ENCODE measurements at places on chromosomes 16 and 17. TPM values are rescaled to one million over a fixed set of nuclear protein-coding genes. Genes with fewer than 3 reads are reported as not detected.

- no peak for DNase-seq
- peaks cover 4% of the 10 kb centered on the region for H3K36me3 ChIP-seq
- H3K4me3 ChIP-seq, result no peak within 1 kb of the TSS
- no peaks in the 10 kb centered on the region for H3K27me3 ChIP-seq
Measured at GRCh38 chr16:28596840-28597691, at the start of gene SULT1A2. Gene SULT1A2 (minus strand): TSS chr16:28597050. CDS start chr16:28595930, 1,120 bp downstream.

GRCh38 chr16:4011225-4011939, 104.9 kb downstream of the ADCY9 start:
- DNase-seq, result no peak
- no peaks in the 10 kb centered on the region for H3K36me3 ChIP-seq
- H3K27me3 ChIP-seq, result no peaks in the 10 kb centered on the region

GRCh38 chr16:1146409-1146808, 6.5 kb upstream of the CACNA1H start:
- H3K4me3 ChIP-seq, result no peak overlapping the region
- DNase-seq, result no peak
- no peak overlapping the region for H3K27ac ChIP-seq
- H3K36me3 ChIP-seq, result no peaks in the 10 kb centered on the region
- H3K4me1 ChIP-seq, result no peaks in the 10 kb centered on the region
- H3K27me3 ChIP-seq, result peaks cover 72% of the 10 kb centered on the region

- H3K4me1 ChIP-seq, result peaks cover 9% of the 10 kb centered on the region
- H3K4me3 ChIP-seq, result peak within 1 kb of the TSS; percentile 61
- H3K36me3 ChIP-seq, result no peaks in the 10 kb centered on the region
Measured at GRCh38 chr17:78214016-78214705, at the start of gene BIRC5. Gene BIRC5 (plus strand): TSS chr17:78214253. CDS start chr17:78214317, 64 bp downstream.

- no peak overlapping the region for H3K4me3 ChIP-seq
- no peak overlapping the region for H3K27ac ChIP-seq
- no peak for DNase-seq
- H3K4me1 ChIP-seq, result no peaks in the 10 kb centered on the region
- no peaks in the 10 kb centered on the region for H3K27me3 ChIP-seq
- H3K36me3 ChIP-seq, result peaks cover 81% of the 10 kb centered on the region
Measured at GRCh38 chr16:23527961-23528643, 17.8 kb upstream of the GGA2 start.

DNA sequence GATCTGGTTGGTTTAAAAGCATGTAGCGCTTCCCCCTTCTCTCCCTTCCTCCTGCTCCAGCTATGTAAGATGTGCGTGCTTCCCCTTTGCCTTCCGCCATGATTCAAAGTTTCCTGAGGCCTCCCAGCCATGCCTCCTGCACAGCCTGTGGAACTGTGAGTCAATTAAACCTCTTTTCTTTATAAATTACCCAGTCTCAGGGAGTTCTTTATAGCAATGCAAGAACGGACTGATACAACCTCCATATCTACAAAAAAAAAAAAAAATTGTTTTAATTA, 16.6 kb upstream of the PDXDC1 start:
- H3K27me3 ChIP-seq, result no peaks in the 10 kb centered on the region
- H3K4me1 ChIP-seq, result peaks cover 4% of the 10 kb centered on the region
- DNase-seq, result no peak
- H3K27ac ChIP-seq, result no peak overlapping the region
- H3K4me3 ChIP-seq, result no peak overlapping the region
- no peaks in the 10 kb centered on the region for H3K36me3 ChIP-seq

DNA sequence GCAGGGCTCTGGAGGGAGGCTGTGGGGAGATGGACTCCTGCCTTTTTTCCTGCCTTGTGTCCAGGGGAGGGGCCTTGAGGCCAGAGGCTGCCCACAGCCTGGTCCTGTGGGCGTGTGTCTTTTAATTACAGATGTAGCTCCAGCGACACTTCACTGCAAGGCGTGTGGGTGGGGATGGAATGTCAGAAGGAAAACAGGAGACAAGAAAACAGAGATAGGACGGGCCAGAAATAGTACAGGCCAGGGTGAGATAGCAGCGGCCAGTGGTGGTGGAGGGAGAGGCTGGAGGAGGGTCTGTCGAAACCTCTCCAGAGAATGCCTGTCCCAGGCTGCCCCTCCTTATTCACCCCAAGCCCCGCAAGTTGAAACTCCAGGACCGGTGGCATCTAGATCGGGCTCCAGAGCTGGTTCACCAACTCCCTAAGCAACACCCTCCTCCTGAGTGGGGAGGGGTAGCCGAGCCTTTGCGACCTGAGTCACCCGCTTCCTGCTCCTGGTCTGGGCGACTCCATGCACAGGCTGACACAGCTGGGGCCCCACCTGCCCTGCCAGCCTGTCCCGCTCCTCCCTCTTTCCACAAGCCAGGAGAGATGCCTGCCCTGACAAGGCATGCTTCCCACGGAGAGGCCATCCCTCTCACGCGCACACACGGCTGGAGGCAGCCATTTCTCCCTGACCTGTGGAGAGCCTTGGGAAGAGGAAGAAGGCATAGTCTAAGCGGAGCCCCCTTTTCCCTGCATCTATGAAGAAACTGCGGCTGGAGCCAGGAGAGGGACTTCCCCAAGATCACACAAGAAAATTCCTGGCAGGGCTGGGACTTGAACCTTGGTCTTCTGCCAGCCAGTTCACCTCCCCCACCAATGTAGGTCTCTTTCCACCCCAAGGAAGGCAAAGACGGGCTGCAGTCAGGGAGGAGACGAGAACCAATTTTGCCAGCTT, 6.6 kb upstream of the JUP start:
- peak overlapping the region; percentile 94 for H3K27ac ChIP-seq
- peaks cover 67% of the 10 kb centered on the region for H3K4me1 ChIP-seq
- peak overlapping the region; percentile 31 for H3K4me3 ChIP-seq
- no peaks in the 10 kb centered on the region for H3K27me3 ChIP-seq
- no peaks in the 10 kb centered on the region for H3K36me3 ChIP-seq
- DNase-seq, result no peak

DNA sequence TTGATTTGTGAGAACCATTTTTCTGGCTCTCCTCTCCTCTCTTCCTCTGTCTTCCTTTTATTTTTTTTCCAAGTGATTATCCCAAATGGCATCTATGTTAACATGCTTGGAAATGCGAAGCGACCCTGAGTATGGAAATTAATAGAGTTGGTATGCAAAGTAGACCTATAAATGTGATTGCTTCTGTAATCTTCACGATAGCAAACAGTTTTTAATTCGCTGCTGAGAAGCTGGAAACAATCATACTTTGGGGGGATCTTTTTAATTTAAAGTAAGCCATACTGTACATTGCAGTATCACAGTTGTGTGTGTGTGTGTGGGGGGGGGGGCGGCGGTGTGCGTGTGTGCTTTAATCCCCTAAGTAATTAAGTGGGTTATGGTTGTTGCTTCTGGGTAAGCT, 233.3 kb downstream of the CDH13 start:
- no peaks in the 10 kb centered on the region for H3K36me3 ChIP-seq
- H3K27me3 ChIP-seq, result no peaks in the 10 kb centered on the region
- no peak for DNase-seq
- H3K27ac ChIP-seq, result no peak overlapping the region
- no peaks in the 10 kb centered on the region for H3K4me1 ChIP-seq

- peaks cover 32% of the 10 kb centered on the region for H3K4me1 ChIP-seq
- no peaks in the 10 kb centered on the region for H3K36me3 ChIP-seq
- no peak for DNase-seq
- H3K27ac ChIP-seq, result no peak overlapping the region
Measured at GRCh38 chr17:39063681-39064069, 87.8 kb downstream of the PLXDC1 start.

DNA sequence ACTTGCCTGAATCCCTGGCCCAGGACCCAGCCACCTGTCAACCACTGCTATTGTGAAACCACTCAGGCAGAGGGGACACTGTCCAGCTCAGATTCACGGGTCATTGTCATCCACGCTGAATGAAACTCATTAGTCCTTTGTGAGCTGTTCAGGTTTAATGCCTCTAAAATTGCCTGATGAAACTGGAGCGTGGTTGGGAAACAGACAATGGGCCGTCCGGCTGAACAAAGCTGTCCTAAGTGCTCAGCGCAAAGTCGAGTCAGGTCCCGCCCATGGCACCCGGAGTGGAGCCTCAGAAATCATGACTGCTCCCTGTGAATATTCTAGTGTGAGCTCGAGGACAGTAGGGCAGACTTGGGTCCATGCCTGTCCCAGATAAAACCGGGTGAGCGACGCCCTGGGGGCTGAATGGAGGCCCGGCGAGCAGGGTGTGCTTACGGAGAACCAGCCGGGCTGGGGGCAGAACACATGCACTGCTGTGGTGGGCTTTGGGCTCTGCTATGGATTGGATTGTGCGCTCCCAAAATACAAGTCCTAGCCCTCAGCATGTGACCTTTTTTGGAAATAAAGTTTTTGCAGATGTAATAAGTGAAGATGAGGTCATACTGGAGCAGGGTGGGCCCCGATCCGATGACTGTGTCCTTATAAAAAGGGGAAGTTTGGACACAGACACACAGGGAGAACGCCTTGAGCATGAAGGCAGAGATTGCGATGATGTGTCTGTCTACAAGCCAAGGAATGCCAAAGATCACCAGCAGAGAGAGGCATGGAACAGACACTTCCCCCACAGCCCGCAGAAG, 12.9 kb upstream of the CMIP start:
- H3K4me1 ChIP-seq, result peaks cover 6% of the 10 kb centered on the region
- H3K36me3 ChIP-seq, result no peaks in the 10 kb centered on the region
- DNase-seq, result no peak
- H3K27me3 ChIP-seq, result no peaks in the 10 kb centered on the region

SDR42E1 gene
- 21.5 TPM for total RNA-seq

SENP3 gene
- 50.5 TPM for total RNA-seq

- DNase-seq, result no peak
- peaks cover 57% of the 10 kb centered on the region for H3K4me1 ChIP-seq
- H3K27me3 ChIP-seq, result no peaks in the 10 kb centered on the region
- peaks cover 10% of the 10 kb centered on the region for H3K36me3 ChIP-seq
- no peak overlapping the region for H3K4me3 ChIP-seq
Measured at GRCh38 chr16:84740596-84741116, 40.9 kb downstream of the USP10 start.

GRCh38 chr16:49468611-49469310, 95.2 kb downstream of the C16orf78 start:
- no peak overlapping the region for H3K4me3 ChIP-seq
- peaks cover 15% of the 10 kb centered on the region for H3K27me3 ChIP-seq
- no peaks in the 10 kb centered on the region for H3K4me1 ChIP-seq
- H3K36me3 ChIP-seq, result no peaks in the 10 kb centered on the region

DNA sequence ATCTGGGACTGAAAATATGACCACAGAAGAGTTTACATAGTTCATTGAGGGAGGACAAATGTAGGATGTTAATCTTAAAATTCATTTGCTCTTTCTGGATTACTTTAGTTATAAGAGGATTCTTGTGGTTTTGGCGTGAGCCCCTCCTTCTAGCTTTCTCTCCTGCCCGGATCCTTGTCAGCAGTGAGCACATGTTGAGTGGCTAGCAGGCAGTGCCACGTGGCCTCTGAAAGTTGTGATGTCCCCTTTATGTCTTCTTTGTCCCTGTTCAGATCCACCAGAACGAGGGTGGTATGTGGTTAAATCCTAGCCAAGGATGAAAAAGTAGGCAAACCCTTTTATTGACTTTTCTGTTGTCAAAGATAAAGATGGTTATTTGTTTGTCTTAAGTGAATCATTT, 83.8 kb downstream of the GNAO1 start:
- no peak overlapping the region for H3K4me3 ChIP-seq
- no peaks in the 10 kb centered on the region for H3K4me1 ChIP-seq
- H3K27me3 ChIP-seq, result no peaks in the 10 kb centered on the region

DNA sequence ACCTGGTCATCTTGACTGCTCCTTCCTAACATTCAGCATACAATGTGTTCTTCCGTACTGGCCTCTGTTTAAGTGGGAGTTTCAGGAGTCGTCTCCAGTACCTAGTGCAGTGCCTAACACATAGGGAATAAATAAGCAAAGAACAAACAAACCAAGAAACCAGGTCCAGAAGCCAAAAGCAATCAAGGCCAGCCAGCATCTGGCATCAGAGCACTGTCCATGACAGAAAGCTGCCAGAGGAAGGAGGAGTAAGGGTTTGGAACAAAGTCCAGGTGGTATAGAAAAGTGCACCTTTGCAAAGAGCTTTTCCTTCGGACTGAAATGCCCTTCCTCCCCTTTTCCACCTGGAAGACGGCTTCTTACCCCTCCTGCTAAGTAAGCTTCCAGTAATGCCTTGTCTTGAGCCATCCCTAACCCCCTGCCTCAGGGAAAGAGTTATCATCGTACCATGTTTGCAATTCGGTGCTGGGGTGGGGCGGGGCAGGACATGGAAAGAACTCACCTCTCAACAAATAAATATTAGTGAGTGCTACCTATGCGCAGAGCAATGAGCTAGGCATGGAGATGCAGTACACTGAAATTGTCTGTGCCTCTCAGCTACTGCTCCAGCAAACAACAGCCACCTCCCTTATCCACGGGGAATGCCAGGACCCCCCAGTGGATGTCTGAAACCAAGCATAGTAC, 47.6 kb downstream of the C17orf67 start:
- peaks cover 27% of the 10 kb centered on the region for H3K4me1 ChIP-seq
- no peak overlapping the region for H3K4me3 ChIP-seq
- H3K36me3 ChIP-seq, result no peaks in the 10 kb centered on the region
- DNase-seq, result peak; percentile 50
- H3K27ac ChIP-seq, result no peak overlapping the region

GRCh38 chr17:42475835-42476234, 17.2 kb downstream of the ATP6V0A1 start:
- no peaks in the 10 kb centered on the region for H3K27me3 ChIP-seq
- no peak overlapping the region for H3K4me3 ChIP-seq
- DNase-seq, result no peak
- no peak overlapping the region for H3K27ac ChIP-seq

DNA sequence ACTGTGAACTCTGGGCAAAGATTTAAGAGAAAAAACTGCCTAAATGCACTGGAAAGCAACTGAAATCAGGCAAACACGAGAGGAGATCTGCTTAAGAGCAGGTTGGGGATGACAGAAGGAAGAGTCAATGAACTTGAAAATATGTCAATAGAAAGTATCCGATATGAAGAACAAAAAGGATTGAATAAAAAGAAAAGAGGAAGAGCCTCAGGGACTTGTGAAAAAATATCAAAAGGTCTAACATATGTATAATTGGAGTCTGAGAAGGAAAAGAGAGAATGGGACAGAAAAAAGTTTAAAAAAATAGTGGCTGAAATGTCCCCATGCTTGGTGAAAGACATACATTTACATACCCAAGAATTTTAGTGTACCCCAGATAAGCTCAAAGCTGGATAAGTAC, 195.5 kb downstream of the COPRS start:
- DNase-seq, result no peak
- H3K4me3 ChIP-seq, result no peak overlapping the region
- no peak overlapping the region for H3K27ac ChIP-seq
- no peaks in the 10 kb centered on the region for H3K27me3 ChIP-seq
- H3K4me1 ChIP-seq, result no peaks in the 10 kb centered on the region

DNA sequence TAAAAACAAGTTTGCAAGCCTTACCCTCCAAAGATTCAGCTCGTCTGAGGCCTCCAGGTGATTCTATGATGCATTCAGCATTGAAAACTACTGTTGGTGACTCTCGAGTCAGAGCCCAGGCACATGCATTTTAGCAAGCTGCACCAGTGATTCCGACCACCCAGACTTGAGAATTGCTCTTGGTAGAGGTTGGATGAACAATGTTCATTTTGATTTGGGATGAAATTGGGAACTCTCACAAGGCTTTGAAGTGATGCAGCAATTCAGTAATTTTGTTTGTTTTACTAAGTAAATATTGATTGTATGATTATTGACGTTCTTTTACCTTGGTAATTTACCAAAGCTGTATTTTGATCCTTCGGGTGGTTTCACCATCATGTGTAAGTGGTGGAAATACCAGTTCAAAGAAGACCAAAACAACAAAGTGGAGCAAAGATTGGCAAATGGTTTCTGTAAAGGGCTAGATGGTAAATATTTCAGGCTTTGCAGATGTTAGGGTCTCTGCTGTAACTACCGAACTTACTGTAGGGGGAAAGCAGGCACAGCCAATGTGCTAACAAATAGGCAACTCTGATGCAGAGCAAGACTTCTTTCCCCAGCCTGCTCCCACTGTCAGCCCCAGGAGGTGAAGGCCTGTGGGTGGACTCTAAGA, 11.8 kb downstream of the ALDH3A2 start:
- peaks cover 34% of the 10 kb centered on the region for H3K4me1 ChIP-seq
- DNase-seq, result no peak
- H3K27ac ChIP-seq, result no peak overlapping the region

EVPL gene
- 223 TPM for total RNA-seq

KLHL10 gene
- total RNA-seq, result not detected

Measured in suprapubic skin (tissue), 4 donors.